Epithelial cell of proximal tubule (primary cell): ENCODE measurements at places on chromosomes 11 and 22.

DNA sequence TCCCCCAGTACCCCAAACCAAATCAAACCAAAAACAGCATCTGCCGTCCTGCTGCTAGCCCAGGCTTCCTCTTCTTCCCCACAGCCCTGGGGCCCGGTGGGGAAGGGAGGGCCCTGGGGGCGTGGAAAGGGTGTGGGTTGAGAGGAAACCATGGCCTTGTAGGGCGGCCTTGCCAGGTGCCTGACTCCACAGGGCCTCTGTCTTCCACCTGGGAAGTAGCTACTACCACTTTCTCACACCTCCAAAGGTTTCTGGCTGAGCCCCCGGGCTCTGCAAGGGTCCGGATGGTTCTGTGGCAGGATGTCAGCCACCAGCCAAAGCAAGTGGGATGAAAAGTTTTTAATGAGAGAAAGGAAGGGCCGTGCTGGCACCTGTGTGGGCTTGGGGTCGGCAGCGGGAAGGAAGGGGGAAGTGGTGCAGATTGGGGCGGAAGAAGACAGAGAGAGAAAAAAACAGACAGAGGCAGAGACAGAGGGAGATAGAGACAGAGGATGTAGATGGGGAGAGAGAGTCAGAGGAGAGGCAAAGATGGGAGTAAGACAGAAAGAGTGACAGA, 10.5 kb downstream of the TPST2 start:
- DNase-seq, result no peak

GRCh38 chr11:128026596-128026995, 560.8 kb downstream of the ETS1 start:
- peak; percentile 97 for DNase-seq

- DNase-seq, result peak; percentile 38
These were observed 9.7 kb upstream of the CCKBR start for GRCh38 chr11:6249770-6250555.

- no peak for DNase-seq
These were observed 26.5 kb upstream of the NECTIN1 start for GRCh38 chr11:119755356-119756071.

- no peak for DNase-seq
These were observed 35.3 kb upstream of the GNB1L start for GRCh38 chr22:19889951-19890350.

- no peak for DNase-seq
These were observed 1.9 kb downstream of the MS4A1 start for GRCh38 chr11:60457576-60457975.

- no peak for DNase-seq
These were observed 73.9 kb downstream of the SGSM3 start for GRCh38 chr22:40444178-40444831.

- peak; percentile 76 for DNase-seq
These were observed 128.7 kb upstream of the TOP3B start for GRCh38 chr22:22111267-22111751.

DNA sequence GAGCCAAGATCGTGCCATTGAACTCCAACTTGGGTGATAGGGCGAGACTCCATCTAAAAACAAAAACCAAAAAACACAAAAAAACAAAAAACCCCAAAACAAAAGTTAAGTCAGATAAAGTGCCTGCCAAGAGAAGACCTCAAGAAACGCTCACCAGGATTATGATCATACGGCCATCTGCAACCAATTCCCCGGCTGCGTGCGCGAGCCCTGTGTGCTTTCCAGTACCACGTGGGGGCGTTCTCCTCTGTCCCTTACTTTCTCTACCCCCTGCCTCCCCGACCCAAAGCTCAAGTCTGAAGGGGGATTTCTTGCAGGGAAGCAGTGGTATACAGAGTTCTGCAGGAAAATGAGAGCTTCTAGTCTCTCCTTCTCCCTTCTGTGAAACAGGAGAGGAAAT, 10.5 kb upstream of the RPS19BP1 start:
- no peak for DNase-seq

DNA sequence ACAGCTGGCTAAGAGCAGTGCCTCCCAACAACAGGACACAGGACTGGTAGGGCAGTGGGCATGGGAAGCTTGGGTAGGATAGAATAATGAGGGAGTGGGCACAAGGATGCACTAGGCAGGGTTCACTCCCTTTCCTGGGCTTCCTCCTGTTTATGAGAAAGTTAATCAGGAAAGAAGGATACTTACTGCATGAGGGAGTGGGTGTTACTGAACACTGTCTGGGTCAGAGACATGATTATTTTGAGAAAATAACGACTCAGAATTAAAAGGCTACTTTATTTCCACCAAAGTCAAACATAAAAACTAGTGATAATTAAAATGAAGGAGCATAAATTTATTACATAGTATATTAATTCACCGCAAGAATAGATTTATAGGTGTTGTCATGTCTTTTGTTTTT, 35.8 kb downstream of the NCAM1 start:
- no peak for DNase-seq

DNA sequence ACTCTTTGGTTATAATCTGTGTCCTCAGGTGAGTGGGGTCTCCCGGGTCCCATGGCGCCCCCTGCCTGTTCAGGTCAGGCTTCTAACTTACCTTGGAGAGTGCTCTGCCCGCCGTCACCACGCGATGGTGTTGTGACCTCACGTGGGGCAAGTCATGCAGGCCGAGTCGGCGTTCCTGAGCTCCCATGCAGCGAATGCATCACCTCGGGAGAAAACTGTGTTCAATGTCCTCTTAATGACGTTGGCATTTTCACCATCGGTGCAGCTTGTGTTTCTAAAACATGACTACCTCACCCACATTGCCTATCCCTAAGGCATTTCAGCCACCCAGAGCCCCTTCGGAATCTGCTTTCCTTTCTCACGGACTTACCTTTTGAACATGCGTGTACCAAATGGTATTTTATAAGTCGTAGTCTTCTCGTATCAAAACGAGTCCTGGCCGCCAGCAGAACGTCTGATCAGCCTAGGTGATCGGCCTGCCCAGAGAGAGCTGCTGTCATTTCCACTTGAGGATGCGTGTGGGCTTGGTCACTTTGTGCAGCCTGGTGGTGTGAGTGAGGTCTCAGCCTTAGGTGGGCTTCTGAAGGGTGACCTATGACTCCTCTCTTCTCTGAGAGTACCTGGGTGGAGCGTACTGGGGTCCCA, 64.8 kb downstream of the TBC1D22A start:
- no peak for DNase-seq

GRCh38 chr11:6531267-6531752, 34.2 kb downstream of the DNHD1 start:
- no peak for DNase-seq

DNA sequence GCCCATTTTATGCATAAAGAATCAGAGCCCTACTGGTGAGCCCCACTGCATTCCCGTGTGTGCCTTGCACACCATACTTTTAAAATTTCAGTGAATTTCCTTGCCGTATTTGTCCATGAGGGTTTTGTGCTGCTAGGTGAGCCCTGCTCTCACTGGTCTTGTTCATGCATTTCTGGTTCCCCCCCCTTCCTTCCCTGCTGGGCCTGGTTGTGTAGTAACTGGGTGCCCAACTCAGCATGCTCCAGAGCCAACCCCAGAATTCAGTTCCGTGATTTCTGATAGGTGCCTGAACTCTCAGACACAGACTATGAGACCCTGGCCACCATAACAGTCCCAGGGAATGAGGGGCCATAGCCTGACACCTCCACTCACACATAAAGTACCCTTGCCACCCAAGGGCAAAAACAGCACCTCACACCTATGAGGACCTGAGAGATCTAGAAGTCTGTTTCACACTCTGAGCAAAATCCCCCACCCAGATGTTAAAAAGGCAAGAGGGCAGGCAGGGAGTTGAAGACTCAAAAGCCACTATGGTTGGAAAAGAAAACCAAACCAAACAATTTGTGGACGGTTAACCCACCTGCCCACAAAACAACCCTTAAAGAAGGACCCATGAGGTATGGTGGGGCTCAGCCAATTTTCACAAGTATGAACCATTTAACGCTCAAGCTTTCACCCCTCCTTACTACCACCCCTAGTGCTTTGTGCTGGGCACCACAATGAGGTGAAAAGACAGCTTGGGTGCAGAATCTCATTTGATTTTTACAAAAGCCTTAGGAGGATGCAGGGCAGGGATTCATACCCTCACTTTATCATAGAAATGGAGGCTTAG, 16.8 kb upstream of the IL10RA start:
- no peak for DNase-seq

DNA sequence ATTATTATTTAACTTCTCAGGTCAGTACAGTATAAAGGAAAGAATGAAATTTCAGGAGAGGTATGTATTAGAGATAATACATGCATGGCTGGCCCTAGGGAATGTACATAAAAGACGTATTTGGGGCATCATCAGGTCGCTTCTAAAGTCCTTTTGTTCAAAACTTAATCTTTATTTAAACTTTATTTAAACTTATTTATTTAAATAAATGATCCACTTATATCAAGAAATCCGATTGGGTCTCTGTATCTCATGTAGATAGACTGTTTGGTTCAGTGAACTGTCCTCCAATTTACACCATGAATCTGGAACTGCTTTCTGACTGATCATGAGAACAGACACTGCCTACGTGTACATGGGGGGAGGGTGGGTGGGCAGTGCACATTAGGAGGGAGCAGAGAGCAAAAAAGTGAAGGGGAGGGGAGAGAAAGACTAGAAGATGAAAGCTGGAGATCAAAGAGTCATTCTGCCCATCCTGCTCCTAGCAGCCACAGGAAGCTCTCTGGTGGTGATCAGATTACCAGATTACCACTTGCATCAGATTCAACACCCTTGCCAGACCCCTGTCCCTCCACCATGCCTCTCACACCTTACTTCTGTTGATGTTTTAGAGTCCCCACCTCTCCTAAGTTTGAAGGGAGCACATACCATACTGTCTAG, 92.1 kb upstream of the MTMR2 start:
- DNase-seq, result no peak

DNA sequence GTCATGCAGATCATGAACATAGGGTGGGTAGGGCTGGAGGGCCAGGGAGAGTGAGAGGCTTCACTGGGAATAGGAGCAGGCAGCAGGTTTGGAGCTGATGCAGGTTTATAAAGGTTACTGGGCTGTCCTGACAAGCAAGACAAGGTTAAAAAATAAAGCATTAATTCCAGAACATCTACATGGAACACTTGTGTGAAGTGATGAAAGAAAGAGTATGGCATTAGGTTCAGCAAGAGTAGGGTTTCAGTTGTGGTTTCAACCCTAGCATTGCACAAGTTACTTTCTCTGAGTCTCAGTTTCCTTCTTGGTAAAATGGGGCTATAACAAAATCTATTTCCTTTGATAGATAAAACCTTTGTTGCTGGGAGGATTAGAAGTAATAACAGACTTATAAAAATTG, 114.6 kb upstream of the SESN3 start:
- no peak for DNase-seq

- no peak for DNase-seq
These were observed 44.8 kb downstream of the SPECC1L start for GRCh38 chr22:24315367-24315966.

GRCh38 chr22:45816776-45817175, 145.1 kb downstream of the ATXN10 start:
- no peak for DNase-seq

- DNase-seq, result no peak
These were observed 10.0 kb downstream of the SMIM38 start for GRCh38 chr11:69165775-69166174.

DNA sequence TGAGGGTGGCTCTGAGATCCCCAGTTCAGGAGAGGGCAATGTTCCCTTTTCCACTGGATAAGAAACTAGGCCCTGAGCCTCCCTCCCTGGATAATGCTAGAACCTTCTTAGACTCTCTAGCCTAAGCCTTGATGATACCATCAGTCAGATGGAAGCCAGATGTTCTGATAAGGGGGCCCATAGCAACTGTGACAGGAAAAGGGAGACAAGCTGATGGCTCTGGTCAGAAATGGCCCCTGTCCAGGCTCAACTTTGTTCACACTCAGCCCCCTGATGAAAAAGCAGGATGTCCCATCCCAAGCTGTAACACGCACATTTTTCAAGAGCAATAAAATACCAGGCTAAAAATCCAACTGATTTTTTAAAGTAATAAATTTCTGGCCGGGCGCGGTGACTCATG, 7.2 kb upstream of the OAF start:
- no peak for DNase-seq

DNA sequence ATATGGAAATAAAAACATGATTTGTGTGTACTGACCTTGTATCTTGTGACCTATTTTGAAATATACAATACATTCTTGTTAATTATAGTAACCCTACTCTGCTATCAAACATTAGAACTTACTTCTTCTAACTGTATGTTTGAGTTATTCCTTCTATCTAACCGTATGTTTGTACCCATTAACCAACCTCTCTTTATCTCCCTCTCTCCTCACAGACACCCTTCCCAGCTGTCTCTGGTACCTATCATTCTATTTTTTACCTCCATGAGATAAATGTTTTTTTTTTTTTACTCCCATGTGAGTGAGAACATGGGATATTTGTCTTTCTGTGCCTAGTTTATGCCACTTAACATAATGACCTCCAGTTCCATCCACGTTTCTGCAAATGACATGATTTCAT, 128.7 kb downstream of the DDX10 start:
- no peak for DNase-seq

DNA sequence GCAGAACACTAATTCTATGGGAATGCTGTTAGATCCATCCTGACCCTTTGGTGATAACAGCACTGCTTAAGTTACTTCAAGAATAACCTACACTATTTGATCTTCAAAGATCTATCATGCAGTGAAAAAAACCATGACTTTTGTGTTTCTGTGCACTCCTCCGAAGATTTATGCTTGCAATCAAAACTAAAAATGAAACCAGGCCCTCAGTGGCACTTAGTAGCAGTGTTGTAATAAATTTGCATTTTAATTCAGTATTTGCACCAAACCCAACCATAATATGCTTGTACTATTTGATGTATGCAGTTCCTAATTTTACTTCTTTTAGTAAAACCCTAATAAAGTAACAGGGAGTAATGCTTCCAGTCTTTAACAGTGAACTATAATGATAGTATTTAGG, 130.7 kb downstream of the SOX6 start:
- DNase-seq, result no peak

DNA sequence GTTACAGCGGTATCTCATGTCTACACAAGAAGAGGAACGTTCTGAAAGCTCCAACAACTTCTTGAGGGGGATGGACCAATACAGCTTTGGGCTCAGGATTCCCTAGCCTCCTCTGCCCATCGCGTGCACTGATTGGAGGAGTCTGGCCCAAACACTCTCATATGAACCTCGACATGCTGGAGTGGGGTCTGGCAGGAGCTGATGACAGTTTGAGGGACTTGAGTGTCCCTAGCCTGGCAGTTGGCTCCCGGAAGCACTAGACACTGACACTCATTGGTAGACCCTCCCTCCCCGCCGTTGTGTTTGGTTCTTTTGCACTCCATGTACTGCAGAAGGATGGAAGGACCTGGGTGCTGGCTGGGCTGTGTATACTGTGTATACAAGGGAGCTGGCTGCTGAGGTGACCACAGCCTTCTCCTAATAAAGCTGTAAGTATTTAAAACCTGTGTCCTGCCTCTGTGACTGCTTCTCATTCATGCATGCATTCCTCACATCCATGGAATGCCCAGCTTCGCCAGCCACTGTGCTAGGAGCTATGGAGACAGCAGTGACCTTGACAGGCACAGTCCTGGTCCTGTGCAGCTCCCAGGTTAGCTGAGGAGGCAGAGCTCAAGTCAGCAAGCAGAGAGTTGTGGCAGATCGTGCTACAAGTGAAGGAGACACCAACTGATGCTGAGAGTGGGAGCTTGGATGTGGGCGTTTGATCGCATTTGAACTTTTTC, 27.9 kb downstream of the ADAMTS15 start:
- DNase-seq, result no peak

GRCh38 chr11:24567380-24567779, 70.5 kb downstream of the LUZP2 start:
- no peak for DNase-seq
